ENCODE measurements at places on chromosomes 5 and 9.

DNA sequence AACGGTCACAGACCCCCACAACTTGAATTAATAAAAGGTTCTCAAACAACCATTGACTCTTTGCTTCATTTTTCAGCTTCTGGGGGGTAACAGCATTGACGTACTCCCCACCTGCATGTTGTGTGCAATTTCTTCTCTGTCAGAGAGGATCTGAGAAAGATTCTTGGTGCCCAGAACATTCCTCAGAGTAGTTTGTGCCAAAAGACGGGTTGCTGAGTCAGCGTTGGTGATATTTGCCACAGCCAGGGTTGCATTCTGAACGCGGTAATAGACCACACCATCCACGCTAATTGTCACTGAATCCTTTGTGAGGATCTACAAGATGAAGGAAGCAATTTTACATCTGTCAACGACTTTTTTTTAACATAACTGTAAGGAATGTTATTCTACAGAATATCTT lies 21.0 kb downstream of the STOM start:
- DNase-seq: no peak
- no peaks in the 10 kb centered on the region for H3K27me3 ChIP-seq
- no peak overlapping the region for H3K4me3 ChIP-seq
- peaks cover 11% of the 10 kb centered on the region for H3K4me1 ChIP-seq

DNA sequence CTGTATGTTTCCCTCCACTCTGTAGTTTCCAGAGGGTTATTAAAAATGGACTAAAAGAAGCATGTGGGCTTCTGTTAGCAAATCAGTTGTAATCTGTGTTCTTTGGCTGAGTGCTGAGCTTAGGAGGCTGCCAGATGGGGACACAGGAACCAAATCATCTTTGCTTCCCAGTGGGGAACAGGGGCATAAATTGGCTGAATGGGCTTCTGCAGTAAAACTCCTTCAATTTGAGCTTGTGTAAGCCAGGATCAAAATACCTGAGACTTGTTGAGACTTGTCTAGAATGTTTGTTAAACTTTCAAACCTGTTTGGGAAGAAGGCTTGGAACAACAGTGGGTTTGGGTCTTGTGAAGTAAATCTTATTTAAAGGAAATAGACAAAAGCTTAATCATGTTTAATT lies 32.2 kb upstream of the TNFAIP8 start:
- H3K36me3 ChIP-seq: no peaks in the 10 kb centered on the region
- peak overlapping the region; percentile 46 for H3K4me3 ChIP-seq
- no peaks in the 10 kb centered on the region for H3K27me3 ChIP-seq
- peak; percentile 64 for DNase-seq
- peak overlapping the region; percentile 97 for H3K27ac ChIP-seq
- H3K4me1 ChIP-seq: peaks cover 39% of the 10 kb centered on the region

DNA sequence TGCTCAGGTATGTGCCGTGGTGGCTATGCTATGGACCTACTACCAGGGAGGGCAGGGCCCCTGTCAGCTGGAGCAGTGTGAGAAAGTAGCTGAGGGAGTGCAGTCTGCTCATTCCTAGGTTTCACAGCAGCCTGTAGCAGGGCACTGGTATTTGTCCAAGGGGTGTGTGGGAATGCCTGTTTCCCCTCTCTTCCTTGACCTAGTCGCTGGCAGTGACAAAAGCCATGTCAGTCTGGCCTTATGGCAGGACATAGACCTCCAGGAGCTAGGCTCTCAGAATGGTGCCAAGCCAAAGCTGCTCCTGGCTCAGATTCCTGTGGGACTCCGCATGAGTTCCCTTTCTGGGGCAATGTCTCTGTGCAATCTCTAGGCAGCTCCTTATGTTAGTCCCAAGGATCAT lies 253.9 kb upstream of the TYRP1 start:
- no peak overlapping the region for H3K27ac ChIP-seq
- no peak for DNase-seq
- H3K4me3 ChIP-seq: no peak overlapping the region
- no peaks in the 10 kb centered on the region for H3K4me1 ChIP-seq

DNA sequence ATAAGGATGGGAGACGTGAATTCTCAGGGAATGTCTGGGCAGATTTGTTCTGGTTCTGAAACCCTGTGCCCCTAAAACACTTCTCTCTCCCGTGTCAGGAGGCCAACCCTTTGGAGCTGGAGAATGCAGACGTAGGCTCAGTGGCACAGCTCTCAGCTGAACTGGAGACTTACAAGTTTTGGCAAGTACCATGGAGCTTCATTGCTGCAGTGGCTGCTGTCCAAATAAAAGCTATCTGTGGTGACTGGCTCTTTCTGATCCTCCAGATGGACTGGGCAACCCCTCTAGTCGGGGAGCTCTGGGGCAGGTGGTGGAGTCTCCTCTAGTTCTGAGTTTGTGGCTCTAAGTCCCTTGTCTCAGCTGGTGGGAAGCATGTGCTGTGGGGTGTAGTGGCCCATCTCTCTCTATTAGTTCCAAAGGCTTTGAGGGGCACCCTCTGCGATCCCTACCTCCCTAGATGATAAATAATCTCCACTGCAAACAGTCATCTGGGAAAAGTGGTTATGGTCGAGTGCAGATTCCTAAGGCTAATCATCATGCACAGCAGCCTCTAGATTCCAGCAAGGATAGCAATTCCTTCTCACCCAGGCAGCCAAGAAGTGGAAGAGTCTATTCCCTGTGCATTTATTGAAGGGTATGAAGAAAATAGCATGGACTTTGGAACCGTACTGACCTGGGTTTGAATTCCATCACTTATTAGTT lies 204.2 kb upstream of the KLF4 start:
- no peak overlapping the region for H3K27ac ChIP-seq
- H3K4me3 ChIP-seq: no peak overlapping the region
- DNase-seq: no peak

- no peaks in the 10 kb centered on the region for H3K4me1 ChIP-seq
- no peaks in the 10 kb centered on the region for H3K36me3 ChIP-seq
- no peak overlapping the region for H3K27ac ChIP-seq
- DNase-seq: no peak
Observed at GRCh38 chr9:27282269-27282668, 14.7 kb downstream of the EQTN start.

- no peak overlapping the region for H3K4me3 ChIP-seq
- no peak overlapping the region for H3K27ac ChIP-seq
- no peaks in the 10 kb centered on the region for H3K36me3 ChIP-seq
- no peaks in the 10 kb centered on the region for H3K27me3 ChIP-seq
- H3K4me1 ChIP-seq: no peaks in the 10 kb centered on the region
- no peak for DNase-seq
Observed at GRCh38 chr5:132472431-132472830, 18.1 kb downstream of the IRF1 start.

DNA sequence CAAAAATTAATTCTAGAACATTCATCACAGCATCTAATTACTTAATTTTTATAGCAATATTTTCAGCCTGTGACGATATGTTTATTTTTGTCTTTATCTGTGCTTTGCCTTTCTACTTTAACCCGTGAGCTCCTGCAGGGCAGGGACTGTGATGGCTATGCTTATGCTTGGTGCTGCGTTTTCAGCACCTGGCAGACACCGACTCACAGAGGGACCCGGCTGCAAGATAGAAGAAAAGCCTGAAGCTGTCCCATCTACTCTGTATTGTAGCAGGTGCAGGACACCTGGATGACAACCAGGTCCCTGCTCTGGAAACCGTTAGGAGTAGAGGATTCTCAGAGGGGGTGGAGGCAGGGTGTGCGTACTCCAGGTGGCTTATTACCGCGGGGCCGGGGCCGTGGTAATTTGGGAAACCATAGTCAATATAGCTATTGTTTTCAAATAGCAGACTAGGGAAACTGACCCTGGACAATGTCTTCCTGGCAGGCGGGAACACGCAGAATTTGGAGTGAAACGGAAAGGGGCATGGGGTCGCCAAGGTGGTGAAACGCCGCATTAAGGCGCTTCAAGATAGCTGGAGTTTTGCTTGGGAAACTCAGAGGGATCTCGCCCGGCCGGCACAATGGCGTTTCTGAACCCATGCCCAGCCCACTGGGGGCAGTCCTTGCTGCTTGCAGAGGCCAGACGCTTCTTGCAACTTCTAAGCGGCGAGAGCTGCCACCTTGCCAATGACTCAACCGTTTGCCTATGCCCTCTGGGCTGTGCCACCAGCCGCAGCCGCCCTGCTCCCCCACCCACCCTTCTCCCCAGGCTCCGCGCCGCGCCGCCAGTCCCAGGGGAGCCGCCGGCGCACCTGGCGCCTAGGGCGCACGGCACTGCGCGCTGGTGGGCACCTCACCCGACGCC lies 140.1 kb upstream of the PALM2AKAP2 start:
- no peaks in the 10 kb centered on the region for H3K36me3 ChIP-seq
- peak; percentile 69 for DNase-seq
- no peak overlapping the region for H3K27ac ChIP-seq
- peaks cover 32% of the 10 kb centered on the region for H3K27me3 ChIP-seq
- peaks cover 5% of the 10 kb centered on the region for H3K4me1 ChIP-seq

GRCh38 chr5:31193591-31194467 lies at the start of gene CDH6:
Gene CDH6, plus strand, starts transcription at chr5:31193686. Its CDS starts 73,788 bp downstream, at chr5:31267474.
- H3K4me3 ChIP-seq: peak within 1 kb of the TSS; percentile 72
- peak; percentile 33 for DNase-seq
- H3K36me3 ChIP-seq: no peaks in the 10 kb centered on the region
- H3K4me1 ChIP-seq: peaks cover 15% of the 10 kb centered on the region
- no peak within 1 kb of the TSS for H3K27ac ChIP-seq

- H3K4me3 ChIP-seq: no peak overlapping the region
- peaks cover 29% of the 10 kb centered on the region for H3K36me3 ChIP-seq
- peaks cover 36% of the 10 kb centered on the region for H3K4me1 ChIP-seq
- H3K27me3 ChIP-seq: no peaks in the 10 kb centered on the region
- DNase-seq: peak; percentile 91
Observed at GRCh38 chr5:157476702-157477408, 16.8 kb downstream of the NIPAL4 start.

- no peak for DNase-seq
- H3K27ac ChIP-seq: no peak overlapping the region
- H3K27me3 ChIP-seq: no peaks in the 10 kb centered on the region
- no peaks in the 10 kb centered on the region for H3K36me3 ChIP-seq
- no peak overlapping the region for H3K4me3 ChIP-seq
Observed at GRCh38 chr5:107887166-107887943, 216.6 kb upstream of the EFNA5 start.

- no peaks in the 10 kb centered on the region for H3K36me3 ChIP-seq
- DNase-seq: peak; percentile 33
- 0 out of 2 replicates have a peak overlapping the region, but pooled peaks have one; percentile 3 for H3K4me3 ChIP-seq
- H3K27ac ChIP-seq: peak overlapping the region; percentile 78
- peaks cover 53% of the 10 kb centered on the region for H3K4me1 ChIP-seq
Observed at GRCh38 chr5:10595293-10595671, 31.4 kb downstream of the ANKRD33B start.

DNA sequence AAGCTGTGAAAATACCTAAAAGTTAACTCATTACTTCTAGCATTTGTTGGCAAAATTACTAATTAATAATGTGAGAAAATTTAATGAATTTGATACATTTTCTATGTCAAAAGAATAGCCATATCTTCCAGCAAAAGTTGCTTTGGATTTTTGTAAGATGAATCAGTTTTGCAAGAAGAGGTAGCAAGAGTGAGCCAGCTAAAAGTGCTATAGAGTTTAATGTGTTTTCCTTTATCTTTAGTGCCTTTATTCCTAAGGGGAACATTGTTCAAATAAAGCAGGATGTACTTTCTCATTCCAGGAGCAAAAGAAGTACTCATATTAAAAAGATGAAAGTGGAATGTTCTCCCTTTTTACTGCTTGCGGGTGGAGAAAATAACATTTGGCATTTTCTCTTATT lies 622.2 kb downstream of the ANXA1 start:
- H3K4me1 ChIP-seq: no peaks in the 10 kb centered on the region
- no peak for DNase-seq
- H3K36me3 ChIP-seq: no peaks in the 10 kb centered on the region
- H3K27ac ChIP-seq: no peak overlapping the region
- H3K4me3 ChIP-seq: no peak overlapping the region
- no peaks in the 10 kb centered on the region for H3K27me3 ChIP-seq

GRCh38 chr9:120711841-120712538 lies 2.3 kb downstream of the MEGF9 start:
- no peaks in the 10 kb centered on the region for H3K36me3 ChIP-seq
- H3K27ac ChIP-seq: no peak overlapping the region
- H3K4me3 ChIP-seq: peak overlapping the region; percentile 83
- DNase-seq: peak; percentile 18

DNA sequence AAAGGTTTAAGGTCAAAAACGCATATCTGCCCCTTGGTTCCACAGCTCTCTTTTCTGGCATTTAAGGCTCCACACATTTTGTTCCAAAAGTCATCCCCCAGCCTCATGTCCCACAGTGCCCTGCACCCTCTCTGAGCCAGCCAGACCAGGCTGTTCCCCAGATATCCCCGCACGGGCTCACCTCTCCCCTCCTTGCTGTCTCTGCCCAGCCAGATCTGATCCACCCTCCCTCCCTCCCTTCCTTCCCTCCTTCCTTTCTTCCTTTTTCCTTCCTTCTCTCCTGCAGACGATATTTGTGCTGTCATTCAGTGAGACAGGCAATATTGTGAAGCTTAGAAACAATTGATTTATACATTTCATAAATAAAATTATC lies 37.0 kb downstream of the DUSP1 start:
- H3K4me3 ChIP-seq: no peak overlapping the region
- H3K27ac ChIP-seq: no peak overlapping the region
- no peaks in the 10 kb centered on the region for H3K27me3 ChIP-seq
- no peak for DNase-seq
- H3K4me1 ChIP-seq: peaks cover 9% of the 10 kb centered on the region
- no peaks in the 10 kb centered on the region for H3K36me3 ChIP-seq

- no peaks in the 10 kb centered on the region for H3K27me3 ChIP-seq
- H3K27ac ChIP-seq: peak overlapping the region; percentile 89
- H3K36me3 ChIP-seq: peaks cover 9% of the 10 kb centered on the region
- peak; percentile 21 for DNase-seq
- peak overlapping the region; percentile 97 for H3K4me3 ChIP-seq
Observed at GRCh38 chr5:34656700-34657273, 659 bp downstream of the RAI14 start.
